ENCODE measurements at places on chromosomes 12 and 14. TPM values are rescaled to one million over a fixed set of nuclear protein-coding genes. Genes with fewer than 3 reads are reported as not detected.

Gene INHBC
- total RNA-seq, result not detected

Gene GPR132
- 41.4 TPM for total RNA-seq

Gene B4GALNT1
- 3.2 TPM for total RNA-seq

Gene LRTM2
- total RNA-seq, result not detected

Gene CRY1
- 38.0 TPM for total RNA-seq

Gene CCDC175
- not detected for total RNA-seq

Gene IGFBP6
- total RNA-seq, result 1.8 TPM

Gene RTL1
- total RNA-seq, result not detected

Gene OTOGL
- total RNA-seq, result not detected

Gene AKAP3
- total RNA-seq, result 2.9 TPM

Gene NOS1
- total RNA-seq, result not detected

Gene TAS2R43
- not detected for total RNA-seq

Gene BATF
- total RNA-seq, result 127 TPM

Gene POTEG
- not detected for total RNA-seq

Gene KRT71
- total RNA-seq, result not detected

Gene DYRK4
- 29.2 TPM for total RNA-seq

Gene CLEC1B
- not detected for total RNA-seq

Gene RHOJ
- not detected for total RNA-seq

Gene SLC6A12
- 0.32 TPM for total RNA-seq

Gene P2RX7
- 5.0 TPM for total RNA-seq

Gene SIX1
- not detected for total RNA-seq

Gene PPP1R1A
- total RNA-seq, result not detected

Gene CD63
- 193 TPM for total RNA-seq

Gene KRT72
- not detected for total RNA-seq

Gene WNT5B
- total RNA-seq, result not detected

Gene CBLN3
- 8.1 TPM for total RNA-seq

Gene LALBA
- not detected for total RNA-seq

Gene NDRG2
- total RNA-seq, result 4.0 TPM

Gene OTX2
- total RNA-seq, result not detected

Gene WNT1
- not detected for total RNA-seq

Gene AQP2
- total RNA-seq, result not detected

Gene GRIP1
- total RNA-seq, result 2.2 TPM

Gene TSHR
- total RNA-seq, result not detected

Gene FRMD6
- 2.1 TPM for total RNA-seq

Gene FAIM2
- total RNA-seq, result 1.0 TPM

Gene TMPRSS12
- total RNA-seq, result not detected

Gene PAPOLA
- total RNA-seq, result 202 TPM

Gene MYBPC1
- total RNA-seq, result not detected

Gene COQ5
- 36.0 TPM for total RNA-seq

Gene GON7
- total RNA-seq, result 19.9 TPM

Gene LRCOL1
- total RNA-seq, result not detected

Gene NR2C1
- 21.3 TPM for total RNA-seq

Gene STYX
- 18.2 TPM for total RNA-seq

Gene NUAK1
- not detected for total RNA-seq

Gene IFNG-AS1
- total RNA-seq, result 0.57 TPM

Gene EIF2S3B
- 1.5 TPM for total RNA-seq

Gene BDKRB2
- total RNA-seq, result not detected

Gene TAS2R7
- total RNA-seq, result not detected

Gene TM7SF3
- 45.7 TPM for total RNA-seq

Gene SLCO1B1
- total RNA-seq, result not detected

Gene MMP17
- total RNA-seq, result 0.21 TPM

Gene KRT2
- not detected for total RNA-seq

Gene MYH6
- total RNA-seq, result not detected

Gene KCNMB4
- total RNA-seq, result 0.38 TPM

Gene SLC25A21
- total RNA-seq, result not detected

Gene FGF23
- not detected for total RNA-seq

Gene BAG5
- 34.9 TPM for total RNA-seq
